ENCODE measurements at places on chromosomes 3 and 15.

- DNase-seq = no peak
Observed at GRCh38 chr3:66483409-66483906, 17.4 kb downstream of the LRIG1 start.

GRCh38 chr3:9955067-9955502, 2.9 kb upstream of the PRRT3 start:
- DNase-seq = no peak

- DNase-seq = no peak
Observed at GRCh38 chr3:50632450-50632849, 15.5 kb downstream of the MAPKAPK3 start.

DNA sequence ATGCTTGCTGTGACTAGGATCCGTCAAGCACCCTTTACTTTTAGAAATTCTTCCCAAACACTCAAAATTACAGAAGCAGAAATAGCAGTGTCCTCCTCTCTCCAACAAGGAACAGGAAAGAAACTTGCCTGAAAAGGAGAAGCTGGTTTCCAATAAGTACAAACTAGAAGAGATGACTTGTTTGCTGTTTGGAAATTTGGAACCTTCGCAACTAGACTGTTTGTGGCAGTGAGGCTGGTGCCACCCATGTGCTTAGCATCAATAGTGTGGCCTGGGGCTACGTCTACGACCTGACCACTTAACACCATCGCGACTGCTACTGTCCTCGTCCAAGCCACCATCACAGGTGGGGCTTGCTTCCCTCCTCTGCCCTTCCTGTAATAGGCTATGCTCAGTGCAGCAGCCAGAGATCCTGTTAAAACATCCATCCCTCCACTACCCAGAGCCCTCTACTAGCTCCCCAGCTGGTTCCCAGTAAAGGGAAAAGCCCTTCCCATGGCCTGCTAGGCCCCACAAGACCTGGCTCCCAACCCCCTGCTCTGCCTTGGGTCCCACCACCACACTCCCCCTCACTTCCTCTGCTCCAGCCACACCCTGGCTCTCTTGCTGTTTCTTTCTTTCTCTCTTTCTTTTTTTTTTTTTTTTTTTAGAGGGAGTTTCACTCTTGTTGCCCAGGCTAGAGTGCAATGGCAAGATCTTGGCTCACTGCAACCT, 52.6 kb upstream of the CCR2 start:
- no peak for DNase-seq

All from renal cortex interstitium (tissue), 15 donors.